ENCODE measurements at places on chromosomes 2 and 18.

GRCh38 chr18:14124689-14125088 is 7.5 kb downstream of the ZNF519 start:
- no peak for DNase-seq

DNA sequence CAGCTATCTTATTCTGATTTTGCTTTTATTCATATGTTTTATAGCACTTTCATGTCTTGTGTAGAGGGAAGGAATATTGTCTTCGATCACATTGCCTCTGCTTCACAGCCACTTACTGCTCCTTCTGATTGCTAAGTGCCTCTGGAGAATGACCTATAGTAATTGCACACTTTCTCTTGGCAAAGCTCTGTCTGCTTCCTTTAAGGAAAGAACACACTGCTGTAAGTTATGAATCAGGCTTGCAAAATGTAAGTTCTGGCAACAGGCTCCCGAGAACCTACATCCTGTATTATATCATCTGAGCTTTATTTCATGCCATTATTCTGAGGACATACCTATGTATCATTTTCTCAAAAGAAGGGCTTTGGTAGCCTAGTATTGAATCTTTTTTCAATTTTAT is 170.7 kb downstream of the ZNF804A start:
- no peak for DNase-seq

DNA sequence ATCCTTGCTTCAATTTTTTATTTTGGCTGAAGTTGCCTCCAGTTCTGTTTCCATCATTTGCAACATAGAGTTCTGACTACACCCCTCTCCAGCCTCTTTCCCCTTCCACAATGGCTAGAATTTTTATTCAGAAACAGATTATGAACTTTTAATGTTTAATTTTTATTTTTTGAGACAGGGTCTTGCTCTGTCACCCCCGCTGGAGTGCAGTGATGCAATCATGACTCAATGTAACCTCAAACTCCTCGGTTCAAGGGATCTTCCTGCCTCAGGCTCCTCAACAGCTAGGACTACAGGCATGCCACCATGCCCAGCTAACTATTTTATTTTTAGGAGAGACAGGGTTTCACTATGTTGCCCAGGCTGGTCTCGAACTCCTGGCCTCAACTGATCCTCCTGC is 2.8 kb downstream of the NTSR2 start:
- no peak for DNase-seq

GRCh38 chr2:3254442-3254941 is 123.1 kb downstream of the EIPR1 start:
- DNase-seq = no peak

DNA sequence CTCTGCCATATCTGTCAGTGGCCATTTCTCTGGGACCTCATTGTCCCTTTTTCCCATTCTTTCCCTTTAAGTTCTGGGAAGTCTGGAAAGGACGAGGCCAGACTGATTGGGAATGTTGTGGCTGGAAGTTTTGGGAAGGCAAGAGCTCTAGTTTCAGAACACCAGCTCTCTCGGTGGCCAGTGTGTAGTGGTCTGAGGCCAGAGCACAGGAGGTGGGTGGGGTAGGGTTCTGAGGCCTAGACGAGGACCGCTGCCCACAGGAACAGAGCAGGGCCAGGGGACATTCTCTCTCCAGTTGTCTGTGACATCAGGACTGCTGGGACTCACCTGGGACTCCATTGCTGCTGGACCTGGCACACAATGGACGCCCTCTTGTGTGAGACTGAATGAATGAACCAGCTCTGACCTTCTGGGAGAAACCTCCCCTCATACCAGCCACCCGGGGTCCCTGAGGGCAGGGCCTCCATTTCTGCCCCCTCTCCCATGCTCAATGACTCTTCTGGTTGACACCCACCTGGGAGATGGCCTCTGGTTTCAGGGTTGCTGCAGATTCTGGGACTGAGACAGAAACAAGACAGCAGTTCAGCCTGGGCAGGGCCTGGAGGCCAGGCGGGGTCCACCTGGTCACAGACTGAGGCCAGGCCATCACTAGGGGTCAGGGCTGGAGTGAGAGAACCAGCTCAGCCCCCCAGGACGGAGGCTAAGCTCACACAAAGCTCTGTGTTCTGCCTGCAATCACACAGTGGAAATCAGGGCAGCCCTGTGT is 8.4 kb upstream of the NPPC start:
- DNase-seq = no peak

- no peak for DNase-seq
Observed at GRCh38 chr2:26612522-26613240, 28.5 kb downstream of the CIB4 start.

GRCh38 chr2:46943881-46944798 is 28.5 kb upstream of the MCFD2 start:
- DNase-seq = no peak
